ENCODE measurements at places on chromosomes 5 and 9.

DNA sequence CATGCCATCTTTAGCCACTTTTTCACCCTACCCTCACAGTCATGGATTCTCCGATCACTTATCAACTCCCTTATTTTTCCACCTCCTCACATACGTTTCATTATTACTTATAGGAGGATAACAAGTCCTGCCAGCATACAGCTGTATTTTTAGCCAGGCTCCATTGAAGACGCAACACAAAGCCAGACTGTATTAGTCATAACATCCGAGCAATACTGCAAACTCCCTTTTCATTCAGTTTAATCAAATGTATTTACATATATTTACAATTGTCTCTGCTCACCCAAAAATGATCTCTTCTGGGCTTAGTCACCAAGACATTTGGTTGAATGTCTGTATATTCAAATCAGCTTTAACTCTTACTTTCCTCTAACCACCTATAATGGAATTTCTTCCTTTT is 126.4 kb upstream of the PRLR start:
- DNase-seq: no peak

DNA sequence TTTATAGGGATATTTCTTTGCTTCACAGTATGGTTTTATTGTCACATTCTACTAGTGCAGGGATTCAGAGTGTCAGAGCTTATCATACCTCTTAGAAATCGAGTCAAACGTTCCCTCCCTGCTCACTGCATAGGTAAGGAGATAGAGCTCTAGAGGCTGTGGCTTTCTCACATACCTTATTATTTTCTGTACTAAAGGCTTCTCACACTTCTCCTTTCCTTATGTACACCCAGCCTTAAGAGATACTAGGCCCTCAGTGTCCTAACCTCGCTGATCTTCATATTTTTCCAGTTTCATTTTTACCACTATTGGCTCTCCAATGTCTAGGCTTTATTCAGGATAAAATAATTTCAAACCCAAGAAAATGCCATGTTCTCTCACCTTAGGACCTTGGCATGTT is 297.3 kb upstream of the RIOK2 start:
- DNase-seq: no peak

- DNase-seq: no peak
Measured at GRCh38 chr9:112571624-112572355, 85.2 kb downstream of the KIAA1958 start.

DNA sequence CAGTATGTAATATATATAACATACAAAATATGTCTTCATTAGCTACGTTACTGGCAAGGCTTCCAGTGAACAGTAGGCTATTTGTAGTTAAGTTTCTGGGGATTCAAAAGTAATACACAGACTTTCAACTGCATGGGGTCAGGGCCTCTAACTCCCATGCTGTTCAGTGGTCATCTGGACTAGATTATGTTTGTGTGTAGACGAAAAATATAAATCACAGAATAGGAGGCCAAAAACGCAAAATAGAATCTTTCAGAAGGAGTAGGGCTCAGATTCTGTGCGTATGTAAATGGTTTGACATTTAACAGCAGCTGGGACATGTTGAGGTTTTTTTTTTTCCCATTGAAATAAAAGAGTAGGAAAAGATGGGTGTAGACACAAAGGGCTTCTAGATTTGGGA is 1048.7 kb upstream of the WWC1 start:
- no peak for DNase-seq

- no peak for DNase-seq
Measured at GRCh38 chr9:129094387-129095169, 13.7 kb downstream of the DOLPP1 start.

DNA sequence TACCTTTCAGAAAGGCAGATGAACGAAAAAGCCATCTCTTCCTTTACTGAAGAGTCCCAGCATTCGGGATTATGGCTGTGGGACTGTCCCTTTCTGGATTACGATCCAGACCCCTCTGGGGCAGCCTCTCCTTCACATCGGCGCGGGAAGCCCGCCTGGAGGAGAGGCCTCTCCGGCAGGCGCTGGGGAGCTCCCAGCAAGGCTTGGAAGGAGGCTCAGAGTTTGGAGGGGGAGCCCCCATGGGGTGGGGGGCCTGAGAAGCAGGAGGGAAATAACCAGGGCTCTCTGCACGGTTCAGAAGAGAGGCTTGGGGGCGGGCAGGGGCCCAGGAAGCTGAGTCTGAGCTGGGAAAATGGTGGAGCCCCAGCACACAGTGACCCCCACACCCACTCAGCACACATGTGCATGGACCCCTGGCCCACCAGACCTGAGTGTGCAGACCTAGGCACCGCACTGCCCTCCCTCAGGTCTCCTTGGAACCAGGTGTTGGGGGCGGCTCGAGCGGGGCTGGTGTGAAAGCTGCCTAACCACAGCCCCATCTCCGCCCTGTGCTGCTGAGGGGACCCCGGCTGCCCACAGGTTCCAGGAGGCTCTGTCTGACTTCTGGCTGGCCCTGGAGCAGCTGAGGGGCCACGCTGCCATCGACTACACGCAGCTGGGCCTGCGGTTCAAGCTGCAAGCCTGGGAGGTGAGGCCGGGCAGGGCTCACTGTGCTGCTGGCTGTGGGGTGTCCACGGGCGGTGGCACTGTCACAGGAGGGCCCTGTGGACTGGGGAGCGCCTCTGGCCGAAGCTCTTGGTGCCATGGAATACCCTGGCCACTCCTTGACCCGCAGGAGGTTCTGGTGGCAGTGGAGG is 4.5 kb downstream of the NOXA1 start:
- DNase-seq: no peak

GRCh38 chr9:2602704-2603116 is 18.9 kb upstream of the VLDLR start:
- DNase-seq: no peak

DNA sequence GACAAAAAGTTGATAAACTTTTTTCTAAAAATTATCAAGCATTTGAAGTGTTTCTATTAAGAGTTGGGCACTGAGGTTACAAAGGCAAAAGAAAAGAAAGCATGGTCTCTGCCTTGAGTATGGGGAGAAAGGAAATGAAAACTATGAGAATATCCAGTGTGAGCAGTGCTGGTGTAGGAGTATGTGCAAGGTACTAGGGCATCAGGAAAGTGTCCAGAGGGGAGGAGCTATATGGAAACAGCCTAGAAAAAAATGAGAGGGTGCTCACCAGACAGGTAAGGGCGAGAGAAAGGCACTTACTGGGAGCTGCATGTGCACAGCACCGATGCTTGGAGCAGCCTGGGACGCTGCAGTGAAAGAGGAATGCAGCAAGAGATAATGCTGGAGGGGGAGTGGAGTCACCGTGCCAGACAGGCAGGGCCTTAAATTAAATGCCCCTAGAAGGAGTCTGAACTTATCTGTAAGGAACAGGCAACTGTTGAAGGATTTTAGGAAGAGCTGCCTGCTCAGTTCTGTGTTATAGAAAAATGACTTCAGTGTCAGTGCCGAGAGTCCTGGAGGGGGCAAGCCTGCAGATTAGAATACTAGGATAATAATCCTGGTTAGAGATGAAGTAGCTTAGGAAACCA is 14.0 kb downstream of the MCC start:
- no peak for DNase-seq

DNA sequence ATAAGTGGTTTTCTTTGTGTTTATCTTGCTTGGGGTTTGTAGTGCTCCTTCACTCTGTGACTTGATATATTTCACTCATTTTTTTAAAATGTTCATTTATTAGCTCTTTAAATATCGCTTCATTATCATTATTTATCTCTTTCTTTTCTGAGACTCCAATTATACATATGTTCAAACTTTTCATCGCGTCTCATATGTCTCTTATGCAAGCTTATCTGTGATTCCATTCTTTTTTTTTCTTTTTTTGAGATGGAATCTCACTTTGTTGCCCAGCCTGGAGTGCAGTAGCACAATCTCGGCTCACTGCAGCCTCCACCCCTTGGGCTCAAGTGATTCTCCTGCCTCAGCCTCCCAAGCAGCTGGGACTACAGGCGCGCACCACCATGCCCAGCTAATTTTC is 73.9 kb upstream of the GABRP start:
- no peak for DNase-seq

DNA sequence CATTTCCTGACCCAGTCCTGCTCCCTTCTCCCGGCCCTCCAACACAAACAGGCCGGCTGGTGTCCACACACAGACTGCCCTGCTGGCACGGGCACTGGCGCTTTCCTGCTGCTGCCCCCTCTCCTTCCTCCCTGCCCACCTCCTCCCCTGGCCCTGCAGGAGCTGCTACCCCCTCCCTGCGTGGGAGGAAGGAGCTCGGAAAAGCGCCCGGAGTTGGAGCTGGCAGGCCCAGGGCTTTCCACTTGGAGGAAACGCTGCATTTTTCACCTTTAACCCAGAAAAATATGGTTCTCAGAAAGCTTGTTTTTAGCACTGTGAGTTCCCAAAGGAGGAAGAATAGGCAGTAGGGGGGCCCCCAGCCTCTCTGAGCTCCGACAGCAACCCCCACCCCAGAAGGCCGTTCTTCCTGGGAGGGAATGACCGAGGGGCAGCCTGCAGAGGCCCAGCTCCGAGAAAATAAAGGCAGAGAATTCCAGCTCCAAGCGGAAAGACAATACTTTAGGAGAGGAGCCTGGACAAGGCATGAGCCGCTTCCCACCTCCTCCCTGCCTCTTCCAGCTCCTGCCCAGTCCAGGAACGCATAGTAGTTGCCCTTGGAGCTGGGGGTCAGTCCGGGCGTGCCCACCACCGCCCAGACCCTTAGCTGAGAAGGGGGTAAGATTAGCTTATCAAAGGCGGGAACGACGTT is 88.9 kb downstream of the LIFR start:
- DNase-seq: no peak

DNA sequence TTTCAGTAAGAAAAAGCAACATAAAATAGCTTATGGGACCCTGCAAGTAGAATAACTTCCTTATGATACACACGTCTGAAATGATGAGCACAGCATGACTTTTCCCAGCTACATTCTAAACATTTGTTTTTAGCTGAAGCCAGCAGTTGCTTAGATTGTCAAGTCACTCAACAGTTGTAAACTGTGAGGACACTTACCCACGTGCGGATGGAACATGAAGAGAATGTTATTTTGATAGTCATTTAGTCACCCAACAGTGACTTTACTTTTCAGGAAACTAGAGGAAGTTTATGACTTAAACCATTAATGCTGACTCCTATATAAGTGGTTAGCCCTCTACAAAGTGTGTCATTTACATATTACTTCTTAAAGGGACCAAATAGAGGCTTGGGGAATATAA is 3.0 kb downstream of the HACD4 start:
- DNase-seq: no peak

GRCh38 chr5:38423276-38424147 is 132.9 kb downstream of the LIFR start:
- no peak for DNase-seq

GRCh38 chr9:131598121-131598520 is 52.8 kb downstream of the PRRT1B start:
- DNase-seq: no peak

GRCh38 chr9:70945301-70945700 is 176.1 kb downstream of the TRPM3 start:
- DNase-seq: no peak

DNA sequence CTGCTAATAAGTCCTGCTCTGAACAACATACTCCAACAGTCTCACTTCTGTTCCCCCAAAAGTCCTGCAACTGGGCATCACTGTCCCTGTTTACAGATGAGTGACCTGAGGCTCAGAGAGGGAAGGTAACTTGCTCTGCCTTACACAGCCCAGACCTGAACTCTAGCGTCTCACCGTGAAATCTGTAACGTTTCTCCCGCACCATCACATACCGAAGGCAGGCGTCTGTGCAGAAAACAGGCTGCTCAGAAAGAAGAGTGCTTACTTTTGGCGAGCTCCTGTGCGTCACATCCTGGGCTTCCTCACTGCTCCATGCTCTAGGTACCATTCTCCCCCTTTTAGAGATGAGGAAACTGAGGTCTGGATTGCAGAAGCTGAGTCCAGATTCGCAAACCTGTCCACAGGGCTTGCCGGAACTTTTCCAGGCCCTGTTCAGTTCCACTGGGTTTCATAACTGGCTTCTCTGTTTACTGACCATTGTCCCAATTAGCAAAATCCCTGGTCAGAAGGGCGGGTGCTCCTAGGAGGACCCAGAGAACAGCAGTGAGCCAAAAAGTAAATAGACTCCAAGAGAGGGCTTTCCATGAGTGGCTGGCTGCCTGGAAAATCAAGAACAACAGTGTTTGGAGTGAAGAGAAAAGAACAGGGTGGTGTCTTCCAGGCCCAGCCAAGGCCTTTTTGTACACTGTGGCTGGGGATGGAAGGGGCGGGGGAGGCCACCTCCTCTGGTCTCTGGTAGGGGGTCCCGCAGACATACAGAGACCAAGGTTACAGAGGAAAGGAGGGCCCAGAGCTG is 27.1 kb downstream of the GSN start:
- peak; percentile 61 for DNase-seq

GRCh38 chr5:135332519-135333150 is 66.4 kb downstream of the MACROH2A1 start:
- peak; percentile 11 for DNase-seq

DNA sequence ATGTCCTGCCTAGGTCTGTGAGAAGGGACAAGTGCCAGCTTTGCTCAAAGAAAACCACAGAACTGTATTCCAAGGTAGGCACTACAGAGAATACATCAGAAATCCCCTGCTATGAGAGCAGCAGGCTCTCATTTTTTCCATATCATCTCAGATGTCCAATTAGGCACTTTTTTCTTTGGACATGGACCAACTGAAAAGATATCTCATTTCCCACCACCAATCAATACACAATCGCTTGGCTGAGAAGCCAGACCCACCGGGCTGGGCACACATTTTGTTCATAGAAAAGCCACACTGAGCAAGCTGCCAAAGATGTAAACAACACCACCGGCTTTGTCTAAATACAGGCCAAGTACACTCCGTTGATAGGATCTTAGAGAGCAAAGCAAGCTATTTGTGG is 25.9 kb downstream of the STOM start:
- DNase-seq: no peak

DNA sequence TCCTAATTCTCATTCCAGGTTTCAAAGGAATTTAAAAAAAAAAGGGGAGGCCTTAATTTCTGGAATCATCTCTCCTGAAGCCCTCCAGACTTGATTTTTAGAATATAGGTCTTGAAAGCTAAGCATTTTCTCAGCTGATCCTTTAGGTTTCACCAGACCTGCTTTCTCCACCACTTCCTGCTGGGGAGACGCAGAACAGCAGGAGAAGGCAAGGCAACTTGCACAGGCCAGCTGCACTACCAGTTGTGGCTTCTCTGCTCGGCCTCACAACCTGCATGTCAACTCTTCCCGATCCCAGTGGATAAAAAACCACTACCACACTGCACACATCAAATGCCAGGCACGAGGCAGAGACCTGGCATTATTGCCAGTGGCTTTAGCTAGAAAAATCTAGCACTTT is 119.8 kb downstream of the SIL1 start:
- DNase-seq: no peak

GRCh38 chr9:132833550-132834121 is 44.4 kb downstream of the AK8 start:
- DNase-seq: no peak

DNA sequence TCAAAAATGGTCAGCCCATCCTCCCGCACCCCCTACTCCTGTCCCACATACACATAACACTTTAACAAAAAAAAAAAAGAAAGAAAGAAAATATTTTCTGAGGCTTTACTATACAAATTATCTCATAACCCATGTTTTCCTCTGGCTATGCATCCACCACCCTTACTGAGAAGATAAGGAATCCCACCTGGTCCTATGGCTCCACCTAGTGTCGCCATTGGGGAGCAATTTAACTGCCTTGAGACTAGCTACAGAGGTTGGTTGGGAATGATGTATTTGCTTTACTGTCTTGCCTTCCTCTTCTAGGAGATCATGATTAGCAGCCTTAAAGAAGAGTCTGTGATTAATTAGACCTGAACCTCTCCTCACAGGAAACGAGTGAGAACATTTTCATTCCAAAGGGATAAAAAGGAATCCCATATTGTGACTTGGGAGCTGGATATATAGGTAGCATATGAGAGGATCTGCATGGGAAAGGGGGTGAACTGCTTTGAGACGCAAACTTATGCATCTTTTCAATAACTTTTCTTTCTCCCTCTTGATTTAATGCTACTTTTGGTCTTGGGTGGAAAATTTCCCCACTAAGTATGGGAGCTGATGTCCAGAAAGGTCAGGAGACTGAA is 77.7 kb upstream of the SELENOP start:
- peak; percentile 87 for DNase-seq
